ENCODE measurements at places on chromosomes 12 and 14.

DNA sequence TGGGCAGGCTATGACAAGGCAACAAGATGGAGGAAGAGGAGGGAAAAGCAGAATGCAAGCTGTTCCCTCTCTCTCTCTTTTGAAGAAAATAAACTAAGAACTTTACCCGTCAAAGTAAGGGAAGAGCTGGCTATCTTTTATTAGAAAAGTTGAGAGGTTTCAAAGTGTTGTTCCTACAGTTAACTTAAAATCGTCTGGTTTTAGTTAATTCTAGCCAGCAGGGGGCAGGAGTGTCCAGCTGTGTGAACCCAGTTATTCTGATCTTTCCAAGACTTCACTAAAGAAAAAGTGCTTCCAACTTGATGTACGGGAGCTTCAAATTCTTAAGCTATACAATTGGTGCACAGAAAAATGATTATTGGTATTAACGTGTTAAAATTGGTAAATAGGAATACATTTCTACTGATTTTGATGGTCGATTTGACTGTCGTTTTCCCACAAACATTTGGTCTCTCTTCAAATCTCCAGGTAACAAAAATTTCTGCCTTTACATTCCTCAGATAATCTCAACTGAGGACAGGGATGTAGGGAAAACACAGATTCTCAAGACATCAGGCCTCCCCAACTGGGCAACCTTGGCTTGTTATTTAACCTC lies 28.4 kb upstream of the MON2 start:
- peak; percentile 37 for DNase-seq

- DNase-seq: no peak
Observed at GRCh38 chr14:97180304-97181200, 383.4 kb downstream of the VRK1 start.

- no peak for DNase-seq
Observed at GRCh38 chr12:107163413-107163812, 70.1 kb upstream of the CRY1 start.

- no peak for DNase-seq
Observed at GRCh38 chr14:97417331-97417730, 620.1 kb downstream of the VRK1 start.

DNA sequence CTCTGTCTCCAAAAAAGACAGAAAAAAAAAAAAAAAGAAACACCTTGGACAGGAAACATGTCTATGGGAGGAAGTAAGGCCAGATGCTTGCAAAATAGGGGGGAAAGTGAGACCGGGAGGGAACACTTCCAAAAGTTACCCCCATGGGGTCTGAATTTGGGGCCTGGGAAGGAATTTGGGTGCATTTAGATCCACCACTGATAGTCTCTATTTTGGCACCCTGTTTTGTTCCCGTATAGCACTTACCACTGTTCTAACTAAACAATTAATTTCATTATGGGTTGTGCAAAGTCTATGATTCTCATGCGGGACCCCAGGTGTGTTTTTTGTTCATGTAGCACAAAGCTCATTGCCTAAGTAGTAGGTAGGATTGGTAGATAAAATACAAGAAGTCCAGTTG lies 1.4 kb upstream of the MLEC start:
- DNase-seq: no peak

DNA sequence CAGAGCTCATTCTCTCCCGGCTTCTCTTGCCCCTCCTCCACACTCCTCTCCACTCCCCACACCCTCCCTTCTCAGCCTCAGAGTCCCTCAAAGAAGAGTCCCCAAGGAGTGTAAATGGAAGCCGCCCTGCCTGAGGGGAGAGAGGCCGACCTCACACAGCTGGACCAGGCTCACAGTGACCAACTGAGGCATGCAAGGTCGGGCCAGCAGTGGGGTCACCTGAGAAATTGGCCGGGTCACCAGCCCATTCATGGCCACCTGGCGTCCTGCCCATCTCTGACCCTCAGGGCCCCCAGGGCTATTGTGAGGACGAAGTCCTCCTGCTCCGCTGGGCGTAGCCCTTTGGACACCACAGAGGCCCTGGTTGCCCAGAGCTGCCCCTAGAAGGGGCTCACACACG lies 49.5 kb upstream of the NUAK1 start:
- DNase-seq: no peak

DNA sequence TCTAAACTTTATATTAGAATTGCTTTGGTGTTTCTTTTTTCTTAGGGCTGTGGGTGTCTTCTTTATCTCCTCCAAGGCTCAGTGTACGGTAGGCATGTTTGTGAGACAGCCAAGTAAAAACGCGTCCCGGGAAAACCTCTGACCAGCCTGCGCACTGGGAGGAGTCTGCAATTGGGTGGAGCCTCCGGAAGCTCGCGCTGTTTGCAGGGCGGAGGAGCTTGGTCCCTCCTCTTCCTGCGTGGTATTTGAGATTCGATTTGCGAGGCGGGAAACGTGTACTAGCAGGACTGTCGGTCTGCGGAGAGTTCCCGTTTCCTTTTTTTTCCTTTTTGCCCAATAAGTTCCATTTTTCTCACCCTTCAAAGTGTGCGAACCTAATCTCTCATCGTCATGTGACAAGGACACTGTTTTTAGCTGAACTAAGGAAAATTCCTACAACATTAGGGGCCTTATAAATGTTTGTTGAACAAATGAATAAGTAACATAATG lies 182.1 kb upstream of the OTX2 start:
- no peak for DNase-seq

- no peak for DNase-seq
Observed at GRCh38 chr12:58901664-58902063, 18.6 kb downstream of the LRIG3 start.

- no peak for DNase-seq
Observed at GRCh38 chr12:28601570-28602058, 411.4 kb downstream of the CCDC91 start.

DNA sequence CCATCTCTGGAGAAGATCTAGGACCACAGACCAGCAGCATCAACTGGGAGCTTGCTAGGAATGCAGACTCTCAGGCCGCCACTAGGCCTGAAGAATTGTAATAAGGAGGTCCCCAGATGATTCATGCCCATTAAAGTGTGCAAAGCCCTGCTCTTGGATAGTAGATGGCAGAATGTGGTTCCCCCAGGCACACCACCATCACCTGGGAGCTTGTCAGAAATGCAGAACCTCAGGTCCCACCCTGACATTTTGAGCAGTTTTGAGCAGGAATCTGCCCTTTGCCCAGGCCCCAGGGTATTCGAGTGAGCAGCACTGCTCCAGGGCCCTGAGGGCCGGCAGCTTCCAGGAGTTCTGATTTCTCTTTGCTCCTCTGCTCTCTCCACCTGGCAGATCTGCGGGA lies 64.9 kb downstream of the TSPAN11 start:
- no peak for DNase-seq

GRCh38 chr14:23829736-23830471 lies 123.7 kb upstream of the DHRS4 start:
- DNase-seq: no peak

GRCh38 chr14:41860586-41860985 lies 253.9 kb downstream of the LRFN5 start:
- DNase-seq: no peak

GRCh38 chr12:107360482-107360881 lies 267.1 kb upstream of the CRY1 start:
- no peak for DNase-seq

- no peak for DNase-seq
Observed at GRCh38 chr12:20469756-20470155, 101.4 kb downstream of the PDE3A start.

- DNase-seq: no peak
Observed at GRCh38 chr14:99363616-99364290, 91.8 kb upstream of the BCL11B start.

GRCh38 chr12:74285773-74286172 lies 251.9 kb upstream of the ATXN7L3B start:
- no peak for DNase-seq

DNA sequence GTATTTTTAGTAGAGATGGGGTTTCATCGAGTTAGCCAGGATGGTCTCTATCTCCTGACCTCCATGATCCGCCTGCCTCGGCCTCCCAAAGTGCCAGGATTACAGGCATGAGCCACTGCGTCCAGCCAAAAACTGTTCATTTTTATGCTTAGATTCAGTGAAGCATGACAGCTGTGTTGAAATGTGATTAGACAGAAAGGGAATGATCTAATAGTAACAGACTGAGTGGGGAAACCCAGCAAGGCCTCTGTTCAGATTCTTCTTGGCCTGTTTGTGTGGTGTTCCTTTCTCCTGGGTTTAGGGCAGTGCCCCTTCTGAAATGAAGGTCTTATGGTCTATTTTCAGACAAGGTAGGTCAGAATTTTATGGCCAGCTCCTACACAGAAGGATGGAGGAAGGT lies 11.8 kb upstream of the ABCD4 start:
- DNase-seq: no peak

DNA sequence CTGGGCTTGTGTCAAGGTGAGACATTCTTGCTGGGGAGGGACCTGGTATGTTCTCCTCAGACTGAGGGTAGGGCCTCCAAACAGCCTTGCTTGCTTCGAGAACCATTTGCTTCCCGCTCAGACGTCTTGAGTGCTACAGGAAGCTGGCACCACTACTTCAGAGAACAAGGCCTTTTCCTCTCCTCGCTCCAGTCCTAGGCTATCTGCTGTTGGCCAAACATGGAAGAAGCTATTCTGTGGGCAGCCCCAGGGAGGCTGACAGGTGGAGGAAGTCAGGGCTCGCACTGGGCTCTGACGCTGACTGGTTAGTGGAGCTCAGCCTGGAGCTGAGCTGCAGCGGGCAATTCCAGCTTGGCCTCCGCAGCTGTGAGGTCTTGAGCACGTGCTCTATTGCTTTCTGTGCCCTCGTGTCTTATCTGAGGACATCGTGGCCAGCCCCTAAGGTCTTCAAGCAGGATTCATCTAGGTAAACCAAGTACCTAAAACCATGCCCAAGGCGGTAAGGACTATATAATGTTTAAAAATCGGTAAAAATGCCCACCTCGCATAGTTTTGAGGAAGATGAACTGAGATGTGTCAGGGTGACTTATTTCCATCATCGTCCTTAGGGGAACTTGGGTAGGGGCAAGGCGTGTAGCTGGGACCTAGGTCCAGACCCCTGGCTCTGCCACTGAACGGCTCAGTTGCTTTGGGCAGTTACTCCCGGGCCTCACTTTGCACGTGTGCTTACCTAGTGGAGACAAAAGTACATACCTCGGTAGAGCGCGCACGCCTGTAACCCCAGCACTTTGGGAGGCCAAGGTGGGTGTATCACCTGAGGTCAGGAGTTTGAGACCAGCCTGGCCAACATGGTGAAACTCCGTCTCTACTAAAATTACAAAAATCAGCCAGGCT lies 4.3 kb downstream of the GAPDH start:
- no peak for DNase-seq

GRCh38 chr12:102454808-102455760 lies 25.3 kb downstream of the IGF1 start:
- no peak for DNase-seq

DNA sequence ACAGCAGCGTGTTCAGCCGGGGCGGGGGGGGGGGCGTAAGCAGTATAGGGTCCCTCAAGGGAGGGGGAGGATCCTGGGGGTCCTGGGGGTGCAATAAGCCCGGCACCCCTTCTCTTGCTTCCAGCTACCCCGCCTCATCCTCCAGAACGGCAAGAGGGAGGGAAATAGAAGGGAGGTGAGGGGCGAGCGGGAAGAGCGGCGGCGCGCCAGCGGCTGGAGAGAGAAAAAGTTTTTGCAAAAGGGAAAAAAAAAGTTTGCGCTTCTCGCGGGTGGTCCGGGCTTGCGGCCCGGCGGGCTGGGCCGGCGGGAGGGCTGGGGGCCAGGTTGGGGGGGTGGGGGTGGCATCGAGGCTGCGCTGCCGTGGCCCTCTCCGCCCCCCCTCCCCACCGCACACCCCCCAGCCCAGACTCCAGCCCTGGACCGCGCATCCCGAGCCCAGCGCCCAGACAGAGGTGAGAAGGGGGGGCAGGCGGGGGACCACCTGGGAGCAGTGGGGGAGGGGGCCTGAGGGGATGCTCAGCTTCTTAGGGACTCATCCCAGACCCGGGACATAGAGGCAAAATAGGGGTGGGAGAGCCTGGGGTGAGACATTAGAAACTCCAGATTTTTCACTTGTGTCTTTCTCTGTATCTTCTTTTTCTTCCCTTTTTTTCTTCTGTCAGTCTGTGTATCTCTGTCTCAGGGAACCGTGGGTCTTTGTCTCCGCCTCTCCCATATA lies at the start of gene GLI1:
GLI1 (plus strand) TSS at position 36 of the 718 bp plus-strand sequence. CDS start 3,907 bp downstream, outside the sequence.
- no peak for DNase-seq

GRCh38 chr12:116937640-116938039 lies 26.9 kb downstream of the FBXW8 start:
- no peak for DNase-seq
